ENCODE measurements at places on chromosomes 2 and 18.
A peak's percentile ranks its signal among the peaks of the same experiment; 100 is the strongest.

DNA sequence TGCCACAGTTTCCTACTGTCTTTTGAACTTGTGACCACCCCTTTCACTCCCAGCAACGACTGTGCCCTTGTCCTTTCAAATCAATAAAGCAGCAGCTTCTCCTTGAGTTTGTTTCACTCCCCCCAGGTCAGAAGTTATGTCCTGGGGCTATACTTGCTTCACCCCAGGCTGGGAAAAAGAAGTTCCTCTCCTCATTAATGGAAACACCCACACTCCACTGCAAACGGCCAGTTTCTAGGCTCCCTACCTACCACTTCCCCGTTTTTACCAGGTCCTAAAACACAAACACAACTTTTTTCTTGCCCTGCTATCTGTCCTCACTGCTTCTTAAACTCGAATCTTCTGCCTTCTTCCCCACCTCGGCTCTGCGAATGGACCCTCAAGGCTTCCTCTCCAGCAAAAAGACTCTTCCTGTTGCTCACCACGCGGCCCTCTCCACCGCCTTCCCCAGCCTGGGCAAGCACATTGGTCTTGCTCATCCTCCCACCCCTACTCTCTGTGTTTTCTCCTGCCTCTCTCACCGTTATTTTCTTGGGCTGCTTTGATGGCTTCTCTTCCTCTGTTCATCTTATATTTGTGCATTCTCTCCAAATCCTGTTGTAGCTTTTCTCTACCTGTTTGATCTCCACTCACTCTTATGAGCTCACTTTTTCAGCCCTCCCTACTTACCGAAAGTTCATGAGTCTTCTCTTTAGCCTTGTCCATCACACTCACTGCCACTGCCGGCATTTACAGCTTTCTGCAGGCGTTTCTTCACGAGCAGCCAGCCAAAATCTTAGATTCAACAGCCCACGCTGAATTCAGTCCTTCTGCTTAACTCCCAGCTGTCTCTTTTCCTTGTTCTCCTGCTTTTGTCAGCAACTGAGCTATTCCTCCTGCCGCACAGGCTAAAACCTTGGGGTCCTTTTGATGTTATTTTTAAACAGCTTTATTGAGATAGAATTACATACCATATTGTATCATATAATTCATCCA, 7.0 kb upstream of the SP5 start:
- DNase-seq: no peak

- DNase-seq: no peak
Measured at GRCh38 chr2:197943731-197944130, 139.3 kb downstream of the PLCL1 start.

DNA sequence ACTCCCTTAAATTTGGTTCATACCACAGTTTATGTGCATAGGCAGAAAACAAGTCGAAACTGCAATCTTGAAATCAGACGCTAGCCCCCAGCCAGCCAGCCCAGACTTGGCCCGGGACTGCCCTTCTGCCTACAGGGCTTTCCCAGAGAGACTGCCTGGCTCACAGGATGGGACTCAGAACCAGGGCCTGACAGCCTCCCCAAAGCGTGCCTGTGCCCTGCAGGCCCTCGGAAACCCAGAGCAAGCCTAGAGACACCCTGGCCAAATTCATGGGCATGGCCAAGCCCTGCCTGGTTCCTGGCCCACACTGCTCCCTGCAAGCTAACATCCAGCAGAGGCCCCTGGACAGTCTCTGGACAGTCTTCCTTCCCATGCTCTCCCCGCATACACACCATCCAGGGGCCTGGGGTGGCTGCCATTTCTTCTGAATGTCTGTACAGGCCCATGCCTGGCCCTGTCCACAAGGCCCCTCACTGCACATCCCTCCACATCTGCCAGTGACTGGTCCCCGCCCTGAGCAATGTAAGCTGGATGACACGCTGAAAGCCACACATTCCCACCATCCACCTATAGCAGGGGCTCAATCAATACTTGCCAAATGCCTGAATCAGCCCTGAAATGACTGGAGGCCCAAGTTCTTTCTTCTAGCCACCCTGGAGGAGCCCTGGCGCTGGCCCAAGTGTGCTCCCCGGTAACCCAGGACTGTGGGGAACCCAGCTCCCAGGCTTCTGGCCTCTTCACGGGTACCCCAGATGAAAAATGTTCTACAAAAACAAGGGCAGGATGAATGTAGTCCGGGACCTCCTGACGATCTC, 73.1 kb downstream of the HDAC4 start:
- DNase-seq: no peak

DNA sequence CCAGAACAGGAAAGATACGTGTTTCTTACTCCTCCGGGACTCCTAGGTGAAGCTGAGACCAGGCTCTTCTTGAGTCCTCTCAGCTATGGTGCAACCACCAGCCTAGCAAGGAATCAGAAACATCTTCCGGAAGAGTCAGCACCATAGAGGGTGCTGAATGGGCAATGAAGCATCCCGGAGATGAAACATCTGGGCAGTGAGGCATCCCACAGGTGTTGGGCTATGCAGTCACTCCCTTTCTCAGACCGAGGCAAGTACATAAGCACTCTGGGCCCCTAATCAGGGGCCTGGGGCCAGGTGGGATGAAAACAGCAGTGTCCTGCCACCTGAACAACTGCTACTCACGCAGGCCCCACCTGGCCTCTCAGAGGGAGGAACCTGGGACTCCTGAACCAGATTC, 1.4 kb upstream of the CAPN10 start:
- no peak for DNase-seq

DNA sequence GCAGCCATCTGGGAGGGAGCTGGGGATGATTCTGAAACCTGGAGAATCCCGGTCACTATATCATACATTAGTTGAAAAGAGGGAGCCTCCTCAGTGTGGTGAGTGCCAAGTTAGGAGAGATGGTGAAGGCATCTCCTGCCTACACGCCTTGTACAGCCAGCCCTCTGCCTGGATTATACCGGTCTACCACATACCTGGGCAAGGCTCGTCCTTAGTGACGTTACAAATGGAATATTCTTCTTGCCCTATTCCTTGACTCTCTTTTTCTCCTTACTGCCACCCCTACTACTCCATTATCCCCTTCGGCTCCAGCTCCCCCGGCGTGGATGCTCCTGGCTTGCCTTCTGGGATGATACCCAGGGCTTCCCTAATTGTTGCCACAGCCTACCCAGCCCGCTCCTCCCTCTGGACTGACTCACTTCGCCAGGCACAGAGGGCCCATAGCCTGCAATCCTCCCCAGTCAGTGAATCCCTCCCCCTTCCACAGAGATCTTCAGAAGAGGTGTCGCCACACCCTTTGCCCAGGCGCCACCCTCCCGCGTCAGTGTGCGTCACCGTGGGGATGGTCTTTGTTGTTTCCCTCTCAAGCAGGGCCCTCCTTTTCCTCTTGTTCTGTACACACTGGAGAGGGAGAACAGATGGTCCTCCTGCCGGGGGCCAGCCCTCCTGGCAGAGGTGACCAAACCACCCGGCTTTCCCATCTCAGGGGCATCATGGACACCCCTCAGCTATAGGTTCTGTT, 115.2 kb upstream of the EPAS1 start:
- no peak for DNase-seq

DNA sequence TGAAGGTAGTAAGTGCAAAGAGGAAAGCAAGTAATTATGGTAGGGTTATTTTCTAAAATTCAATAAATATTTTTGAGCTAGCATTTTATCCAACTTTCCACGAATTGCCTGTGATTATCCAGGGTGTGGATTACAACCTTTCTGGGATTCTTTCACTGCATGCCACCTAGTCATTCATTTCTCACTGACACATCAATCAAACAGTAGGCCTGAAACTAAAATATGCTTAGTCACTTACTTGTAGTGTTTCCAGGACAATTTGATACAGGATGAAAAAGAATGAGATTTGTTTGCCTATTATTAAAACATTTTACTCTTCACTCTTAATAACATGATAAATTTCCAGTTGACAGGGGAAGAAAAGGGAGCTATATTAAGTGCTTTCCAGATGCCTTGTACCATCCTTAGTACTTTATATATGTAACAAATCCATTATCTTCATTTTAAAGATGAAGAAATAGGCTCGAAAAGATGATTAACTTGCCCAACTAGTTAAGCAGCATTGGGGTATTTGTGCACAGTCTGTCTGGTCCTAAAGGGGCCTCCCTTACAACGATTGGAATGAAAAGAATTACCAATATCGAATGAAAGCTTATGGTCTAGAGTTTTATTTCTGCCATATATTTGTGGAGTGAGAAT, 70.4 kb downstream of the KCTD1 start:
- no peak for DNase-seq

DNA sequence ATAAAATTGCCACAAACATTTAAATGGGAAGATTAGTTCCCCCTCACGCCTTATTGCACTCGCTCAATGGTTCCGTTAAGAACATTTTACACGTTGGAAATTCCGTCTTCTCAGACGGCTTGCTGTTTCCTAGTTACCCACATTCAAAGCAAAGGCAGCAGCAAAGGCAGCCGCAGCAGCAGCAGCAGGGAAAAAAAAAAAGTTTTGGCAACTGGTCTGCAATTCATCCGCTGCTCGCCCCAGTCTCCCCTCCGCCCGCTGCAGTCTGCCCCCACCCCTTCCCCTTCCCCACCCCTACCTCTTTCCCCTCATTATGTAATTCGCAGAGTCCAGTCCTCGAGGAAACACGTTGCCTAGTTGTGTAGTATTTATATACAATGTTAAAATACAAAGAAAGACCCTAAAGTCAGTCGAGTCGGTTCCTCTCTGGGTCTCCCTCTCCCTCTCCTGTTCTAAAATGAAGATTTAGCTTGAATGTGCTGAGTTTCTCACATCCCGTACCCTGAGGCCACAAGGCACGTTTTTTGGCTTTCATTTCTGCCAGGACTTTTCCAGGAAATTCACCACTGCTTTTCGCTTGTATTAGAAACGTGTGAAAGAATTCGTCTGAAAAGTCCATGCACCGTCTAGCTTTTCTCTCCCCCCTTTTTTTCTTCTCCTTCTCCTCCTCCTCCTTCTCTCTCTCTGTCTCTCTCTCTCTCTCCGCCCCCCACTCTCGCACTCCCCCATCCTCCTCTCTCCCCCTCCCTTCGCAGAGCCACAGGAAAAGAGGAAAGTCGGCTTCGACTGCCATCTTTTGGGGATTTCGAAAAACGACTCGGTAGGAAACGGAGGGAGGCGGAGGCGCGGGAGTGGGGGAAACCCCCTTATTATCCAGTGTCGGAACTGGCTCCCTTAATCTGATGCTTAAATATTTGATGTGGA, 140.0 kb downstream of the MEIS1 start:
- DNase-seq: peak; percentile 91

- no peak for DNase-seq
Measured at GRCh38 chr2:108194409-108195132, 45.2 kb upstream of the SULT1C3 start.

- DNase-seq: peak; percentile 78
Measured at GRCh38 chr18:13452388-13452811, 233.8 kb downstream of the LDLRAD4 start.

DNA sequence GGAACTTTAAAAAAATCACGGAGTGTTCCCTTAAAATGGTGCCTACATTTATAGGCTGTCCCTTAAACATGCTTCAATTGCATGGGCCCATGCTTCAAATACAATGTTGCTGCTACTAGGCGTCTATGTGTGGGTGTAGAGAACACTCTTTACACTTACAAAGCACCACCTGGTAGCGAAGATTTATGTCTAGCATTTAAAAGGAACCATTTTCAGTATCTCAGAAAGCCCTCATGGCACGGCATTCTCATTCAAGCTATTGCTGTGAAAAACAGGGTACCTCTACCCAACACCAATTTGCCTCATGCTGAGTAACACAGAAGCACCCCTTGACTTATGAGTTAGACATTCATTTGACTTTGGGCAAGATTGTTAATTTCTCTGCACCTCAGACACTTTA, 112.9 kb upstream of the CNTNAP5 start:
- DNase-seq: no peak

DNA sequence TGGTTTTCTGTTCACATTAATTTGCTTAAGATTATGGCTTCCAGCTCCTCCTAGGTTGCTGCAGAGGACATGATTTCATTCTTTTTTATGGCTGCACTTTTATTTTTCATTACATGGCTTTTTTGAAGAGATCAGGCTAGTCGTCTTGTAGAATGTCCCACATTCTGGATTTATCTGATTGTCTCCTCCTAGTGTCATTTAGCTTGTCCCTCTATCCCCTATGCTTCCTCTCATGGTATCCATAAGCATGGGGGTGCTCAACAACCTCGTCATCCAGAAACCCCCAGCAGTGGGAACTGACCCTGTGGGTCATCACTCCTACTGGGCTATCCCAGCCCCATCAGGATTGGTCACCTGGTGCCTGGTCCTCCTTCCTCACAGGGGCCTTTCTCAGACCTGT, 49.6 kb downstream of the SERTAD2 start:
- DNase-seq: no peak

DNA sequence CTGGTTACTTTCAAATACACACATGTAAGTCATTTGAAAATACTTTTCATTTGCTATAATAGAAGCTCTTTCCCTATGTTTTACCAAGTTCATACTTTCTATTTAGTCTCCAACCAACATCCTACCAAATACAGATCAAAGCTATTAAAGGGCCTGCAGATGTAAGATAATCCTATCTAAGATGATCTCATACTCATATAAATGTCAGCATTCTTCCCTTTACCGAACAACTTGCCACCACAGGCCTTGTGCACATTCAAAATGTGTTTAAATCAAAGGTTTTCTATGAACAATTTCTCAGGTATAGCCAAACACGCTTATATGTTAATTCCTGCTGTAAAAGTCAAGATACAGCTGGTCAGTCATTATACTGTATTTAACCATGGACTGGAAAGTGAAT, 23.3 kb downstream of the KCTD18 start:
- DNase-seq: no peak

- no peak for DNase-seq
Measured at GRCh38 chr2:47675196-47675825, 107.6 kb upstream of the MSH6 start.

GRCh38 chr2:134508391-134508790, 210.4 kb downstream of the TMEM163 start:
- DNase-seq: no peak

Data from right hindlimb (tissue), 1 donor.